Psoas muscle (tissue), 8 donors: ENCODE measurements at places on chromosomes 6 and 20. TPM values are rescaled to one million over a fixed set of nuclear protein-coding genes. Genes with fewer than 3 reads are reported as not detected.

BFSP1 gene
- total RNA-seq, result 0.57 TPM

DNA sequence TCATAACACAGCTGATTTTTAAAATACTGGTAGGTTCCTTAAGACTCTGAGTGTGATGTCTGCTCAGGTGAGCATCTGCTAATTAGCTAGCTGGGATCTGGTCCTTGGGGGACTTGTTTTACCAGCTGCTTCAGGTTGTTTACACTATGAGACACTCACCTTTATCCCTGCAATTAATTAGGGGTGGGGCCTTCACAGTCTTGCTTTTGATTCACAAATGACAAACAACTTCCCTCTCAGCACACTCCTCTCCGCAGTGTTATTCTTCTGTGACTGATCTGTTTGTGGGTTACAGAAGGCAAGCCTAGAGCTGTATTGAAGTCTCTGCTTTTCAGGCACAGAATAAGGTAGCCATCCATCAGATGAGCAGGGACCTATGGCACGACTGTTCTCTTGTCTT is 62.0 kb upstream of the CD83 start:
- H3K36me3 ChIP-seq, result no peaks in the 10 kb centered on the region
- H3K27me3 ChIP-seq, result peaks cover 29% of the 10 kb centered on the region
- H3K4me1 ChIP-seq, result no peaks in the 10 kb centered on the region
- no peak overlapping the region for H3K27ac ChIP-seq
- no peak overlapping the region for H3K4me3 ChIP-seq

DNA sequence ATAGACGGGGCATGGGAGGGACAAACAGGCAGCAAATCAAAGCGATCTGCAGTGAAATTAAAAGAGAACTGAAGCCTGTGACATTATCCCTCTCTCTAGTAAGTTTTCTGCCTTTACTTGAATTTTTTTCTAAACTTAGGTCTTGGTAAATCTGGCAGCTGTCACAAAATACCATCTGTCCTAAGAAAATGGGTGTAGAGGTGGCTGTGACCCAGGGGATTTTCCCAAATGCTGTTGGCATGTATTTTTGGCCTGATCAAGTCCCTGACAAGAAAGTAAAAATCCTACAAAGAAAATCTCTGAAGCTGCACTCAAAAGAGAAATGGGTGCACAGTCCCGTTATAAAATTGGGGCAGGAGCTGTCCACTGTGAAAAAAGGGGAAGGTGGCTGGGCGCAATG is 30.2 kb upstream of the F13A1 start:
- no peak overlapping the region for H3K4me3 ChIP-seq
- H3K4me1 ChIP-seq, result no peaks in the 10 kb centered on the region
- H3K36me3 ChIP-seq, result no peaks in the 10 kb centered on the region
- H3K27ac ChIP-seq, result no peak overlapping the region
- DNase-seq, result no peak

- H3K27me3 ChIP-seq, result no peaks in the 10 kb centered on the region
- H3K4me3 ChIP-seq, result no peak overlapping the region
- no peak for DNase-seq
- H3K4me1 ChIP-seq, result peaks cover 38% of the 10 kb centered on the region
- H3K27ac ChIP-seq, result peak overlapping the region; percentile 87
Observed at GRCh38 chr6:17432356-17432755, 39.0 kb downstream of the CAP2 start.

SPTLC3 gene
- total RNA-seq, result 1.2 TPM

DNA sequence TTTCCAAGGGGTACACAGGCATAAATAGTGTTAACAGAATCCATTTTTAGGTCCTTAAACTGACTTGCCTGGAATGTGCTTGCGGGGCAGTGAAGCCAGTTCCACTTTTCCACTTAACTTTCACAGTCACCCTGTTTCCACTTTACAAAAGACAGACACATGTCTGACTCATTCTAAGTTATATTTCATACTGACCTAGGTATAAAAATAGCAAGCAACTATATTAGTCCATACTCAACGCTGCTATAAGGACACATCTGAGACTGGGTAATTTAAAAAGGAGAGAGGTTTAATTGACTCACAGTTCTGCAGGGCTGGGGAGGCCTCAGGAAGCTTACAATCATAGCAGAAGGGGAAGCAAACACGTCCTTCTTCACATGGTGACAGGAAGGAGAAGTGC is 88.2 kb downstream of the MTFR2 start:
- no peak for DNase-seq
- H3K27me3 ChIP-seq, result no peaks in the 10 kb centered on the region
- no peak overlapping the region for H3K4me3 ChIP-seq
- peaks cover 2% of the 10 kb centered on the region for H3K36me3 ChIP-seq

DNA sequence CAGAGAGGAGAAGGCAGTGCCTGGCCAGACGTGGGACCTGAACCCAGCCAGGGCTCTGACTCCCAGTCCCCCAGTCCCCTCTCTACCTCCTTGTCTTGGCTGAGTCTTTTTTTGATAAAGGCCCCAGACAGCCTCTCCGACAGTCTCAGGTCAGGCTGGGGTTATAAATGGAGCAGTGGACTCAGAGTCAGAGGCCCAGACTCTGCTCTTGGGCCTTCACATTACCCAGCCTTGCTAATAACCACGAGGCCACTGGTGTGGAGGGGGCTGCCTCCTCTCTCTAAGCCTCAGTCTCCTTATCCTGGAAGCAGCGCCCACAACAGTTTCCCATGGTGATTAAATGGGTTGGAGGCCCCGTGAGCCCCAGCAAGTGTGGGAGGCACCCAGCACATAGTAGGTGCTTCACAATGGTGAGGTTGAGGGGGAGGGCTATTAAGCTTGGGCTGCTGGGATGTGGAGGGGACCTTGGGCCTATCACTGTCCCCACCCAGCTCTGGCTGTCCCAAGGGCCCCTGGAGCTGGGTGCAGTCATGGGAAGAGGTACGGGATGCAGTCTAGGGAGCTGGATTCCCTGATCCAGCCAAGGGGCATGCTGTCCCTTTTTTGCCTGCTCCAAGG is 35.7 kb downstream of the TGM2 start:
- DNase-seq, result no peak
- H3K36me3 ChIP-seq, result no peaks in the 10 kb centered on the region
- no peak overlapping the region for H3K27ac ChIP-seq
- H3K27me3 ChIP-seq, result no peaks in the 10 kb centered on the region

DCBLD1 gene
- 6.5 TPM for total RNA-seq

DNA sequence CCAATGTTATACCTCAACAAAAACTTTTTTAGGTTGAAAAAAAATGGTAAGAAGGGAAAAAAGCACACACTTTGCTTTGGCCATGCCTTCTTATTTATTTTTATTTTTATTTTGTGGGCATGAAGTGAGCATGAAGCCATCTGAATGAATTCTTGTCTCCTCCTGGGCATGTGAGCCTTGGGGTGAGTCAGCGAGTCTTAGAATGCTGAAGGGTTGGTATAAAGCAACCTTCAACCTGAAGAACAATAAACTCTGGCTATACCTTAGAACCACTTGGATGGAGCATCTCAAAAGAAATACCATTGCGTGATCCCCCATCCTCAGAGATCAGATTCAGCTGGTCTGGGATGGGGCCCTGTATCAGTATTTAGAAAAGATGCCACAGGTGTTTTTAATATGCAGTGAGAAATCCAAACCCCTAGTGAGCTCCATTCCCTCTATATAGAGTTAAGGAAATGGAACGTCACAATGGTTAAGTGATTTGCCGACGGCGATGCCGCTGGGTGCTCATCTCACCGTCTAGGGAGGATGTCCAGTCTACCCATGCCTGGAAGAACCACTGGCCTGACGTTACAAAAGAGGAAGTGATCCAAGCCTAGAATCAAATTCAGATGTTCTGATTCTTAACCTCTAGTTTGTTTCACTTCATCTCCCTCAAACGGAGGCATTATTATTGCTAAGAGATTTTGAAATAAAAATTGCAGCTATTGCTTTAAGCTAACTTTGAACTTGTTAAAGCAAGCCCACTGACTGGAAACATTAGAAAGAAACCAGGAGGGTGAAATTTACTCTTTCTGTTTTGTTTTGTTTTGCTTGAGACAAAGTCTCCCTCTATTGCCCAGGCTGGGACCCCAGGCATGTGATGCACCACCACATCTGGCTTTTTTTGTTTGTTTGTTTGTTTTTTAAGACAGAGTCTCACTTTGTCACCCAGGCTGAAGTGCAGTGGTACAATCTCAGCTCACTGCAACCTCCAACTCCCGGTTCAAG is 67.1 kb downstream of the EDN1 start:
- DNase-seq, result no peak
- H3K4me3 ChIP-seq, result no peak overlapping the region
- no peaks in the 10 kb centered on the region for H3K36me3 ChIP-seq
- H3K4me1 ChIP-seq, result no peaks in the 10 kb centered on the region
- H3K27me3 ChIP-seq, result no peaks in the 10 kb centered on the region
- H3K27ac ChIP-seq, result no peak overlapping the region

DNA sequence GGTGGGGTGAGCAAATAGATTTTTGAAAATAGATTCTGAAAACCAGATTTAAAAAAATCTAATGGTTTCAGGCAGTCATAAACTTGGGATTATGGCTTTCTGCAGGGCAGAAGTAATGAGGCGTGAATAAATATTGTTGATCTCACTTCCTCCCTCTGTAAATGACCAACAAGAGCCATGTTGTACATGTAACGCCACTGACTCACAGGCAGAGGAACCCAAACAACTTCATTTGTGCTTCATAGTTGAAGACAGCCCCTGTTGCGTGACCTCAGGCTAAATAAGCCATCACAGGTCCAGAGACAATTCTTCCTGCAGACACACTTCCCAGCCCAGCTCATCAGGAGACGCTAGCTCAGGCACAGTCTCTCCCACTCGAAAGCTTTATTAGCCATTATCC is 59.1 kb upstream of the F13A1 start:
- no peaks in the 10 kb centered on the region for H3K36me3 ChIP-seq
- H3K27me3 ChIP-seq, result no peaks in the 10 kb centered on the region
- no peak overlapping the region for H3K4me3 ChIP-seq
- DNase-seq, result no peak
- H3K27ac ChIP-seq, result no peak overlapping the region
- H3K4me1 ChIP-seq, result no peaks in the 10 kb centered on the region

GRCh38 chr6:75199889-75200288 is 6.0 kb downstream of the COL12A1 start:
- DNase-seq, result no peak
- H3K27me3 ChIP-seq, result peaks cover 10% of the 10 kb centered on the region
- H3K27ac ChIP-seq, result no peak overlapping the region
- no peak overlapping the region for H3K4me3 ChIP-seq
- no peaks in the 10 kb centered on the region for H3K36me3 ChIP-seq

RAD21L1 gene
- total RNA-seq, result not detected

WFDC12 gene
- not detected for total RNA-seq

DNA sequence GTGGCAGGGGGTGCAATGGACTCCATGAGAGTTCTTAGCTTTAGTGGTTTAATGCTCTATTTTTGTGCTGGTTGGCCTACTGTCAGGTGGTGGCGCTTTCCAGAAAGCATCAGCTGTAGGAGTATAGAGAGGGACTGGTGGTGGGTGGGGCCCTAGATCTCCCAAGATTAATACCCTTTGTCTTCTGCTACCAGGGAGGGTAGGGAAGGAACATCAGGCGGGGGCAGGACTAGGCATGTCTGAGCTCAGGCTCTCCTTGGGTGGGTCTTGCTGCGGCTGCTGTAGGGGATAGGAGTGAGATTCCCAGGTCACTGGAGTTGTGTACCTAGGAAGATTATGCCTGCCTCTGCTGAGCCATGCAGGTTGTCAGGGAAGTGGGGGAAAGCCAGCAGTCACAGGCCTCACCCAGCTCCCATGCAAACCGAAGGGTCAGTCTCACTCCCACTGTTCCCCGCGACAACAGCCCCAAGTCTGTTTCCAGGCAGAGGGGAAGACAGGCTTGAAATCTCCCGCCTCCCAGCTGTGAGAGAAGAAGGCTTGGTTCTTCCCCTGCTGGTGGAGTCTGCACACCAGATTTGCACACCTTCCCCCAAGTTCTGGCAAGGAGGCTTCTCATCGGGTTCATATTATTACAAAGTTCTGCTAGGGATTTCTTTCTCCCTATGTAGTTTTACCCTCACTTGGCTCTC is 46.7 kb upstream of the PKIB start:
- no peaks in the 10 kb centered on the region for H3K4me1 ChIP-seq
- H3K4me3 ChIP-seq, result no peak overlapping the region
- DNase-seq, result no peak
- H3K36me3 ChIP-seq, result no peaks in the 10 kb centered on the region

DNA sequence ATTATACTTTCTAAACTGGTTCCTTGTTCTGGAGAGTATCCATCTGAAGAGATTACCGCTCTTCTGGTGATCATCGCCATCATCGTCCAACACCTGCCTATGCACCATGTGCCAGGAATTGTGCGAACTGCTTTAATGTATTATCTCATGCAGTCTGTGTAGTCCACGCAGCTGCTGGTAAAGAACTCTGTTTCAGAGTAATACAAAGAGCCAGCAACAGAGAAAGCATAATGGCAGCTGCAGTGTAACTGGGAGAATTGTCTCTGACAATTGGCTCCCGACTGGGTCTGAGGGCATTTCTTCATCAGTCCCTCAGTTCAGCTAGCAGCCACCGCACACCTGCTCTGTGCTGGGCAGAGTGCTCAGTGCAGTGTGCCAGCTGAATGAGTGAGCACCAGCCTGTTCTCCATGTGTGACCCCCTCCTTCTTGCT is 383.4 kb downstream of the GRIK2 start:
- H3K27me3 ChIP-seq, result no peaks in the 10 kb centered on the region
- no peak overlapping the region for H3K4me3 ChIP-seq
- no peaks in the 10 kb centered on the region for H3K36me3 ChIP-seq
- H3K27ac ChIP-seq, result no peak overlapping the region
- no peaks in the 10 kb centered on the region for H3K4me1 ChIP-seq

DNA sequence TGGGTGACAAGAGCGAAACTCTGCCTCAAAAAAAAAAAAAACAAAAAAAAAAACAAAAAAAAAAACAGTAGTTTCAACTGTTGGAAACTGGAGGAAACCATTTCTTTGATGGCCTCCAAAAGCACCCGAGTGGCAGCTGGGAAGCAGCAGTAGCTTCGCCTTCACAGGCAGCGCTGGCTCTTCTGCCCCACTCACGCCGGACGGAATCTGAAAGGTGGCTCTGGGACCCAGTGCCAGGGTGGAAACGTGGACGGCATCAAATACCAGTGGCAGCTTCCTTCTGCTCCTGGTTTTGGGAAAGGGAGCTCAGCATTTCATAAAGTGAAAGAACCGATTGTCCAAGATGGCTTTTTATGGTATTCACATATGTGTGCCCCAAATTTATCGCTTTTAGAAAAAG is 159.4 kb downstream of the SMOC2 start:
- no peaks in the 10 kb centered on the region for H3K4me1 ChIP-seq
- no peak for DNase-seq
- no peaks in the 10 kb centered on the region for H3K36me3 ChIP-seq
- H3K27ac ChIP-seq, result no peak overlapping the region

- peak overlapping the region; percentile 81 for H3K4me3 ChIP-seq
- H3K27ac ChIP-seq, result peak overlapping the region; percentile 93
- H3K4me1 ChIP-seq, result peaks cover 22% of the 10 kb centered on the region
- H3K27me3 ChIP-seq, result no peaks in the 10 kb centered on the region
Observed at GRCh38 chr20:62142252-62143080, 728 bp downstream of the PSMA7 start.
